ENCODE measurements at places on chromosomes 5 and 9.

DNA sequence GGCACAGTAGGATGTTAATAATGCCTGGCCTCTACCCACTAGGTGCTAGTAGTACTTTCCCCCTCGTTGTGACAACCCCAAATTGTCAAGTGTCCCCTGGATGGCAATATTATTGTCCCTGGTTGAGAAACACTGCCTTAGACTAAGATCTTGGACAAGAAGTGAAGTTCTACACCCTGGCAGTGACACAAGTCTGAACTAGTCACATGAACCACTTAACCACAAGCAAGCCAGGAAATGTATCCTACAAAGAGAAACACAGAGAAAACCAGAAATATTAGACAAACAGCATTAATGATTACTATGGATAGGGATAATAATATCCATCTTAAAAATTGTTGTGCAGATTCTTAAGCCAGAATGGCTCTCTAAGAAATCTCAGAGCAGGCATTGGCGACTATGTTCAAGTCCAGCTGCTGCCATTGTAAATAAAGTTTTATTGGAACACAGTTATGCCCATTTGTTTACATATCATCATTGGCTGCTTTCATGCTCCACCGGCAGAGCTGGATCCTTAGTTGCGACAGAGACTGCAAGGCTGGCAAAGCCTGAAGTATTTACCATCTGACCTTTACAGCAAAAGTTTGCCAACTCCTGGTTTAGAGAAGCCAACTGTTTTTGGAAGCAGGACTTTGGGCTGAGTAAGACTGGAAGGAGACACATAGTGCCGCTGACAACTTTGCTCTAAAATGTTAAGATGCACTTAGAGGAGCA lies 80.8 kb downstream of the NTRK2 start:
- DNase-seq: no peak

GRCh38 chr5:68749631-68750030 lies 344.2 kb upstream of the SLC30A5 start:
- no peak for DNase-seq

DNA sequence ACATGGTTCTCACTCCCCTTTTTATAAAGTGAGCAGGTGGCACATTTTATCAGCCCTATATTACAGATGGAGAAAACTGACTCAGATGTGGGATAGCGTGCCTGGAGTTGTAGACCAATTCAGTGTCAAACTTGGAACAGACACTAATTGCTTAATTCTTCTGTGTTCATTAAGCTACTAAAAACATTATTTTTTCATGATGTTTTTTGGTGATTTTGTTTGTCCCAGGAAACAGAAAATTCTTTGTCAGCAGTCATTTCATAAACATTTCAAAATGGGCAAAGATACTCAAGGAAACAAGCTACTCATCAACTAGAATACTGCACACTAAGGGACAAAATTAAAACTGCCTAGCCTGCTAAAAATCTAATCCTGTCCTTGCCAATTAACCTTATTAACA lies 2.2 kb downstream of the ABHD17B start:
- DNase-seq: no peak

- DNase-seq: no peak
These were observed 391.5 kb downstream of the HTR1A start for GRCh38 chr5:63570752-63571151.

- DNase-seq: no peak
These were observed 9.4 kb downstream of the DAB2IP start for GRCh38 chr9:121660876-121661275.

- no peak for DNase-seq
These were observed 329.2 kb upstream of the CCNH start for GRCh38 chr5:87741881-87742280.

- no peak for DNase-seq
These were observed at the start of gene STC2 for GRCh38 chr5:173327948-173328843. STC2 (minus strand) TSS chr5:173328414; CDS start chr5:173328193, 221 bp downstream.

DNA sequence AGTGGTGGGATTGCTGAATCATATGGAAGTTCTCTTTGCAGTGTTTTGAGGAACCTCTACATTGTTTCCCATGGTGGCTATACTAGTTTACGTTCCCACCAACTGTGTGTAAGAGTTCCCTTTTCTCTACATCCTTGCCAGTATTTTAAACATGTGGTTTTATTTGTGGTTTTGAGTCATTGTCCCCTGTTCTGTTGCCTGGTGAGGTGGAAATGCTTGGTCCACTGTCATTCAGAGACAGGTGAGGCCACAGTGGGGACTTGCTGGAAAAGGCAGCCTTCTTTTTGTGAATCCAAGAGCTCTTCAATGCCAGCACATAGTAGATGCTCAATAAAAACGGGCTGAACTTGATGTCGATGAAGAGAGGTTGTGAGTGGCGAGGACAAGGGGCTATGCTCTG lies 44.2 kb downstream of the SH3PXD2B start:
- DNase-seq: peak; percentile 96

DNA sequence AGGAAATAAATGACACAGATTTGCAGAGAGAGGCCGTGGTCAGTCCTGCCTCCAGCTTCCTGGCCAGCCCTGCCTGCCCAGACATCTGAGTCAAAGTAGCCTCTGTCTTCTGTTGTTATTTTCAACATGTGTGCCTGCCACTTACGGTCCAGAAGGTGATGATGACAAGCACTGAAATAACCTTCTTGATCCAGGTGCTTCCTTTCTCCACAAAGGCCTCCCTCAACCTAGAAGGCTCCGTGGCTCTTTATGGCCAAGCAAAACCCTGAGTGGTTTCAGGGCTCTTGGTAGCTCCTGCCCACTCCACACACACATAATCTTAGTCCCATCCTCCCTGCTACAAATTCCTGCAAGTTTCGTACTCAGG lies 34.1 kb upstream of the SLC6A19 start:
- DNase-seq: no peak

- DNase-seq: no peak
These were observed 1.8 kb upstream of the LHX3 start for GRCh38 chr9:136206602-136207275.

DNA sequence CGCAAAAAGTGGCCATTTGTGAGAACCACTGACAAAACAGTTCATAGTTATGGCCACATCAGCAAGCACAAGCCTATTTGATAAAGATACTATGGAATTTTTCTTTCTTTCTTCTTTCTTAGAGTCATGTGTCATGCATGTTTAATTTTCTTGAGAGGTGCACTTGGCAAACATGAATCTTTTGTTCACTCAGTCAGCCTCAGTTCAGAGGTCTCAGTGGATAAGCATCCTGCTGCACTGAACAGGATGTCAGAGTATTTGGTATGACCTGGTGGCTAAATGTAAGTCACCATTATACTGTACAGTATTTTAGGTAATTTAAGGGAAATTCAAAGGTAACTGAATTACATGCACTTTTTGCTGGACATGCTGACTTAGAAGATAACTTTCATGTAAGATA lies 5.4 kb downstream of the NNT start:
- DNase-seq: no peak

- DNase-seq: no peak
These were observed 28.7 kb downstream of the RAD1 start for GRCh38 chr5:34886392-34887119.

DNA sequence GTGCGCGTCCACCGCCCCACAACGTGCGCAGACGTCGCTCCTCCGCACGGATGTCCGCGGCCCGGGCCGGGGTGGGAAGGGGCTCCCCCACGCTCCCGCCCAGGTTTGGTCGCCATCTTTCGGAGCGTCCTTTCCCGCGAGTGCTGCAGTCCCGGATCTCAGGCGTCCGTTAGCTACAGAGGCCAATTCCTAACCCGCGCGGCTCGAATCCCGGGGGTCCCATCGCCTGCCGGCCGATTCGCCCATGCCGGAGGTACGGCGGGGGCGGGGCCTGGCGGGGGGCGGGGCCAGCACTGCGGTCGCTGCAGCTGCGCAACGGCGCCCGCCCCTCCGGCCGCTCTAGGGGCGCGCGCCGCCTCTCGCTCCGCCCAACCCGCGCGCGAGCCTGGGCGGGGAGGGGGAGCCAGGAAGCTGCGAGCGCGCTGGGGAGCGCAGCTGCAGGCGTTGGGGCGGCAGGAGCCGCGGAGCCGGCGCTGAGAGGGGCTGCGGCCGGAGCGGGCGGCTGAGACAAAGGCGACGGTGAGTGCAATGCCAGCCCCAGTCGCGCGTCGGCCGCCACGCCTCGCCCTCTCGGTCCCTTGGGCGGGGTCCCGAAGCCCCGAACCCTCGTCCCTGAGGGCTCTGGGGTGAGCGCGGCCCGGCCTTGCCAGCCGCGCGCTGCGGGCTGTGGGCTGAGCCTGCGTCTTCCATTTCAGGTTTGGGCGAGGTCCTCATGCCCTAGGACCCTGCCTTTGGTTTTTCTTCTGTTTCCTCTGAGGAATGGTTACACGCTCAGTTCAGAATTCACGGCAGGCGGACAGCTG lies at the start of gene CDC42SE2:
Gene CDC42SE2 (plus strand): TSS at position 406 of the 803 bp plus-strand sequence. CDS start 95,441 bp downstream, outside the sequence.
- peak; percentile 82 for DNase-seq

- DNase-seq: no peak
These were observed 67.6 kb downstream of the TLE4 start for GRCh38 chr9:79639354-79639753.

DNA sequence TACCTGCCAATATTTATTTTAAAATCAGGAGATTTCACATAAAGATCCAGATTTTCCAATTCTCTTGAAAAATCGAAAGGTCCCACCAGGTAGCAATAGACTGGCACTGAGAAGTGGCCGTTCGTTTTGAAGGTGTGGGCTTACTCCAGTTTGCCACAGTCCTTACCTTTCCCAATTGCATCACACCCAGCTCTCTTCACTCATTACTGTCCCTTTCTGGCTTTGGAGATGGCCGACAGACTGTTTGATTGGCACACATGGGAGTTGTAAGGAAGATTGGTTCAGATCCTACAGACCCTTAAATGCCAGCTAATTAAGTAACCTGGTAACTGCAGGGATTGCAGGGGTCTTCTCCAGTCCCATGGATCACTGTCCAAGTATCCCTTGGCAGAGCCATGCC lies 68.7 kb upstream of the LARP1 start:
- DNase-seq: no peak

DNA sequence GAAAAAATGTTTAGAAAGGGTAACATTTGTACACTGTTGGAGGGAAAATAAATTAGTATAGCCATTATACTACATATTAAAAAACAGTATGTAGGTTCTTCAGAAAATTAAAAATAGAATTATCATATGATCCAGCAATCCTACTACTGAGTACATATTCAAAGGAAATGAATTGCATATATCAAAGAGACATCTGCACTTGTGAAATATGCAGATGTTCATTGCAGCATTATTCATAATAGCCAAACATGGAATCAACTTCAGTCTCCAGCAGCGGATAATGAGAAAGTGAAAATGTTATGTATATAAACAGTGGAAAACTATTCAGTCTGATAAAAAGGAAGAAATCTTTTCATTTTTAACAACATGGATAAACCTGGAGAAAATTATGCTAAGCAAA lies 695.5 kb downstream of the SLCO4C1 start:
- DNase-seq: no peak

DNA sequence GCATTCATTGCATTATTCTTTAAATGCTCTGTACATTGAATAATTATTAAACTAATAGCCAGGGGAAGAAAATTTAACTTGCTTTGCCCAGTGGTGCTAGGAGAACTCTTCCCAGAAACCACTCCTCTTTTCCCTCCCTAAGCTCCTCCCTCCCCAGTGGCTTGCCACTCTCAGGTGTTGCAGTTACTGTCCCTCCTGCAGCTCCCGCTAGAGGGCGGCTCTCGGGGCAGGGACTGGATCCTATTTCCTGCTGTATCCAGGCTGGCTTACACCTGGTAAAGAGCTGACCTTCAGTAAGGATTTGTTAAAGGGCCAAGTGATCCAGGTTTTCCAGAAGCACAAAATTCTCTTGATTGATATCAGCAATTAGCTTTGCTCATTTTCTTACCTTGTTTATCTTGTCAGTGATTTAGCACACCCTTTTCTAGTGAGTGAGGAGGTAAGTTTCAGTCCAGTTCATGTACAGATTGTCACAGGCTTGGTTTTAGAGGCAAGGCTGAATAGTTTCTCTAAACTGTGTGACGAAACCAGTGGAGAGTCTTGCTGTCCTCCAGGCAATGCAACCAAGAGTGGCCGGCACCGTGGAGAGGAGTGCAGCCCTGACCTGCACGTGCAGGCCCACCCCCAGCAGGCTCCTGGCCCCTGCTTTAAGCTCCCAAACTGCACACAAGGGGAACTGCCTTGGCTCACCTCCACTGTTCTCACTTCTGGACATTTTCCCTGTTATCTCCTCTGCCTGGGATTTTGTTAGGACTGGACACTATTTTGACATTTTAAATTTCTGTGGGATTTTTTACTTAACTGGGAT lies 423.8 kb downstream of the SPOCK1 start:
- DNase-seq: no peak

GRCh38 chr5:128633901-128634300 lies 95.9 kb upstream of the FBN2 start:
- no peak for DNase-seq

All from CD14-positive monocyte (primary cell).